T-helper 22 cell (primary cell): ENCODE measurements at places on chromosomes 3 and 15.

- no peak for DNase-seq
These were observed 54.1 kb upstream of the TIPARP start for GRCh38 chr3:156620260-156620659.

DNA sequence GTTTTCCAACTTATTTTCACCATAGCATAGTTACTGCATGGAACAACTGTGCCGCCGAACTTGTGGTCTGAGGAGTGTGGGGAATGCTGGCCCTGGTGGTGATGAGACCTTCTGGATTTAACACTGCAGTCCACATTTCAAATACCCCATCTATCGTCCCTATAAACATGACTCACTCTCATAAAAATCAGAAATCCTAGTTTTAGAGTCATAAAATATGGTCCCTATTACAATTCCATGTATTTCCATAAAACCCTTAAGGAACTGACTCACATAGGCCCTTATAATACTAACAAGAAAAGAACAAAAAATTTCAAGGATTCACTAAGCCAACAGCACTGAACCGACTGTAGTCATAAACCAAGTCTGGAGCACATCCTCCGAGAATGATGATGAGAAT, 147.2 kb downstream of the FOXP1 start:
- DNase-seq: no peak

- no peak for DNase-seq
These were observed 637.1 kb downstream of the MAGI1 start for GRCh38 chr3:65401359-65402305.

- no peak for DNase-seq
These were observed 194.0 kb downstream of the TNIK start for GRCh38 chr3:171266034-171266739.

DNA sequence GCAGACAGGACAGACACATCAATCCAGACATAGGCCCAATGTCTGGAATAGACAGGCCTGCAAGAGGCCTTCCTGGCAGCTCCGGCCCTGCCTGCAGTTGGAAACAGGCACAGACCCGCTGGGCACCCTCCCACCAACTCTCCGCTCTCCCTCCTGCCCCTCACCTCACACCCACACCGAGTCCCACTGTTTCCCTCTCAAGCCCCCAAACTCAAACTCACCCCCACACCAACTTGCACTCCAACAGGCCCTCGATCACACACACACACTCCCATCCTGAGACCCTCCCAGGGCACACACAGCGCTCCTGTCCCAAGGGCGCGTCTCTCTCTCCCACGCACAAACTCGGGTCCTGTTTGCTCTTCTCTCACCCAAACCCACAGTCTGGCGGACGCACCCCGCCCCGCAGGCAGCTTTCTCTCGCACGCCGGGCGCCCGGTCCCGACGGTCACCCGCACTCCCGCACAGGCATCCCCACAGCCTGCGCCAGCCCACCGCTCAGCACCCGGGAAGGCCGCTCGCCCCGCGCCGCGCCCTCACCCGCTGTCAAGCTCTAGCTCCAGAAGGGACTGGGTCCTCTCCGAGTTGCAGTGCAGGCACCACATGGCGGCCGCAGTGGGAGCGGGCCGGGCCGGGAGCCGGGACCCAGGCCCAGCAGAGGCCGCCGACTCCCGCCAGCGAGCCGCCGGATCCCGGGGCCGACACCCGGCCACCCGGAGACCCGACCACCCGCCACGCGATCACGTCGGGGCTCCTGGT, 106.2 kb downstream of the IQSEC1 start:
- DNase-seq: no peak

DNA sequence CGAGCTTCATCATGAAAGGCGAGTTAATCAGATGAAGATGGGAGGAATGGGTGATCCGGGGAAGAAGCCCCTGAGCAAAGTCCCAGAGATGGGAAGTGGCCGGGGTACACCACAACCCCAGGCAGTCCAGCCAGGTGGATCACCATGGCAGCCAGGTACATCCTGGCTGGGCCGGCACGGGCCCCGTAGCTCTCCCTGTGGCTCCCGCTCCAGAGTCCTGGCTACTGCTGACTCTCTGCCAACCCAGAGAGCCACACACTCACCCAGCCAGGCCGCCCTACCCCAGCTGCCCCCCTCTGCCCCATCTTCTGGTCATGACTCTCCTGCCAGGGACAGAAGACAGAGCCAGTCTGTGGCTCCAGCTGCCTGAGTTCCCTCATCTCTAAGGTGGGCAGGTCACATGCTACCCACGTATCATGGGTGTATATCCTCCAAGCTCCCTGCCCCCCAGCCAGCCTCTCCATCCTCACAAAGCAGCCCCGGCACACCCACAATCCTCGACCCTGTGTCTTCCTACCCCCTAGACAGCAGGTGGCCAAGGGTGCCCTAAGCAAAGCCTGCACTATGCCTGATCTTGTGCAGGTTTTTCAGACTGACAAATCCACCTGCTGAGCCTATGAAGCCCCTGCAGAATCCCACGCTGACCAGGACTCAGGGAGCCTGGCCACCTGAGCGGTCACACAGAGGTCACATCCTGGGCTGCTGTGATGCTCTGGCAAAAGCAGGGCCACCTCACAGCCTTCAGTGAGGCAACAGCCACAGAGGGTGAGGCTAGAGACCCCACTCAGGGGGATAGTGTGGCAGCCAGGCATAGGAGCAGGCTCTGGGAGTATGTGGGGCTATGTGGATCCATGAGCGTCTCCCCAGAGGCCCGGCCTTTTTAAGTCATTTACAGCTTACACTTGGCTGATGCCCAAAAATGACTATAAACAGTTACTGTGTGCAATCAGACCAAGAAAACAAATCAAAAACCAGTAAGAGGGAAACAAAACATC, 13.2 kb downstream of the XXYLT1 start:
- DNase-seq: no peak

GRCh38 chr3:169607949-169608348, 55.6 kb downstream of the MECOM start:
- DNase-seq: no peak

DNA sequence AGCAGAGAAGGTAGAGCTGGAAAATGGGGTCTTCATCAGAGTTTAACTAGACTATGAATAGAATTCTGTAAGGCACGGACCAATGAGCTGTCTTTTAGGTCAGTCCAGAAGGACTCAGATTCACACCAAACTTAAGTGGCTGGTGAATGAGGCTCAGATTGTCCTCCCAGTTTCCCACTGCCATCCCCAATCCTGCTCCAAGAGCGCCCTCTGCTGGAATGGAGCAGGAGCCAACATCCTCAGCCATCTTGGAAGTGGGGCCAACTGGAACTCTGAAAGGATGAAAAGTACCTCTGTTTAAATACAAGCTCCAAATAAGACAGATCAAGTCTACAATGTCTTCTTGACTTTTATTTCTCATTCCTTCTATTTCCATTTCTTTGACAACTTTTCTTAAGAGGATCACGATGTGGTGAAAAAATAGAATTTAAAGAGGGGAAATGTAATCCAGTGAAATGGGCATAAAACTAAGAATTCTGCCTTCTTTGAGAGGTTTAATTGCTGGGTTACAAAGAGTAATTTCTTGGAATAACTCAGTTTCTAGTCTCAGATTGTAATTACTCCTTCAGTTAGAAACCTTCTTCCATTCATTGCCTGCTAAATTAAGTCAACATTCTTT, 217.1 kb upstream of the TPRG1 start:
- peak; percentile 16 for DNase-seq

DNA sequence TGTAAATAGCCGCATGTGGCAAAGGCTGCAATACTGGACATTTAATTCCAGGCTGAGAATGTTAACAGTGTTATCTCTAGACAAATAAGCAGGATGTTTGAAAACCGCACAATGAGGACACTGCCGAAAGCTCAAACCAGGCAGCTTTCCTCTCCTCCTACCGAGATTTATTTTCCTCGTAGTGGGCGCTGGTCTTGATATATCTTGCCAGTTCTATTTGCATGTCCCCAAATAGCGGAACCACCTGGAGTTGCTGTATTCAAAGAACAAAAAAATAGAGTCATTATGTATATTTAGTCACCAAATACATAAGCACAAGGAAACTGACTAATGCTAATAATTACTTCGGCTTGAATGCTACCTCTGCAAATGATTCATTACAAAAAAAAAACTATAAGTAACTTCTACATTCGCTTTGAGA, 46.5 kb downstream of the CYFIP1 start:
- DNase-seq: no peak

- DNase-seq: no peak
These were observed 72.3 kb upstream of the EIF1B start for GRCh38 chr3:40237159-40237558.

DNA sequence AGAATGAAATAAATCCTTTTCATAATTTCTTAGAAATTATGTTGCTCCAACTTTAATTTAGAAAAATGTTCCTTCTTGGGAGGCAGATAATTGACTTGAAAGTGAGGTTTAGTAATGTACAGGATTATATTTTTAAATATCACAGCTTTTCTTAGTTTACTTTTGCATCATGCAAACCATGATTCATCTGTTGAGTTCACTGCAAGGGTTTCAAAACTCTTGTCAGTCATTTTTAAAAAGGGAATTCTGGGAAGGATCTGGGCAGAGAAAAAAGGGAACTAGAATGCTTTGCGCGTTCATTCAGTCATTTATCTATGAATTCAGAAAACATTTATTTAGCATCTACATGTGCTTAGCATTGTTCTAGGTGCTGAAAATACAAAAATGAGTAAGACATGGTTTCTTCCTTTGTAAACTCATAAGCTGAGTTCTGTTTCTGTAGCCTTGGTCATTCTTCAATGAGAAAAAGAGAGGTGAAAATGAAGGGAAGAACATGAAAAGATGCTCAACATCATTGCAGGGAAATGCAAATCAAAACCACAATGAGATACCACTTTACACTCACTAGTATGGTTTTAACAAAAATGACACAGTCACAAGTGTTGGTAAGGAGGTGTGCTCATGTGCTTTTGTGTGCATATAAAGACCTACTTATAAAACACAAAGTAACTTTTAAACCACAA, 209.1 kb downstream of the NR1D2 start:
- no peak for DNase-seq

DNA sequence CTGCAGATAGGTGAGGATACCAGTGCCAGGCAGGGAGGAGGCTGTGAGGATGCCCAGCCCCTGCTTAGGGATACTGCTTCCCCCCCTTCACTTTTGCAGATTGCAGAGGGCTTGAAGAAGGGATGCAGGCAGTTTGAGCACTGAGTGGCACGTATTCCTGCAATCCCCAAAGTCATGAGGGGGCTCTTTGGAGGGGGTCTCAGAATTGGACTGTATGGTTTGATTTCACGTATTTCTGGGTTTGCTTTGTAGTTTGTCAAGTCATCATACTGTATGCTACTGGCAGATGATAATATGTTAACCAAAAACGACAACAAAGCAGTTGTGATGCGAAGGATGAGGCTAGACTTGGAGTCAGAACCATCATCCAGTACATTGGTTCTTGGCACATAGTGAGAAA, 28.1 kb downstream of the CHST14 start:
- no peak for DNase-seq

DNA sequence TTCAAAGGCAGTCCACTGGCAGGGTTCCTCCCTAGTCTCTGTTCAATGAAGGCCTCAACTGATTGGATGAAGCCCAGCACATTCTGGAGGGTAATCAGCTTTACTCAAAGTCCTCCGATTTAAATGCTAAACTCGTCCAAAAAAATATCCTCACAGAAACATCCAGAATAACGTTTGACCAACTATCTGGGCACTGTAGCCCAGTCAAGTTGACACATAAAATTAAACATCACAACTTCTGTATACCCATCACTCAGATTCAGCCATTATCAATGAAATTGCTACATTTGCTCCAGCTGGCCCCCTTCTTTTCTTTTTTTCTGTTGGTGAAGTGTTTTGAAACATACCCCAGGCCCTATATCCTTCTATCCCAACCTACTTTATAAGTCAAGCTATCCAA, 64.5 kb upstream of the WNT5A start:
- no peak for DNase-seq

DNA sequence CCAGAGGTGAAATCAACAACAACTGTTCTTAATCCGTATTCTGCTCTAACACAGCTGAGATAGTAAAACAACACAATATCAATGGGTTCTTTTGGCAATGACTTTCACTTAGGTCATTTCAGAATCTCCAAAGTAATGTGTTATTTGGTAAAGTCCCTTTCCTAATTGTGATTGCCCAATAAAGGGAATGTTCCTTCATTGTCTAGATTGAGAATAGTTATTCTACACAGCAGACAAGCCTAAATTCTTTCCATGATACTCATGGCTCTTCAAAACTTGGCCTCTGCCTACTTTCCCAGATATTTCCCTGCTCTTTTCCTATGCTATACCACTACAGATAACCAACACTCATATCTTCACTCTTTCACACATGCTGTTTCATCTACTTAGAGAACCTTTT, 219.8 kb downstream of the FMN1 start:
- DNase-seq: no peak

DNA sequence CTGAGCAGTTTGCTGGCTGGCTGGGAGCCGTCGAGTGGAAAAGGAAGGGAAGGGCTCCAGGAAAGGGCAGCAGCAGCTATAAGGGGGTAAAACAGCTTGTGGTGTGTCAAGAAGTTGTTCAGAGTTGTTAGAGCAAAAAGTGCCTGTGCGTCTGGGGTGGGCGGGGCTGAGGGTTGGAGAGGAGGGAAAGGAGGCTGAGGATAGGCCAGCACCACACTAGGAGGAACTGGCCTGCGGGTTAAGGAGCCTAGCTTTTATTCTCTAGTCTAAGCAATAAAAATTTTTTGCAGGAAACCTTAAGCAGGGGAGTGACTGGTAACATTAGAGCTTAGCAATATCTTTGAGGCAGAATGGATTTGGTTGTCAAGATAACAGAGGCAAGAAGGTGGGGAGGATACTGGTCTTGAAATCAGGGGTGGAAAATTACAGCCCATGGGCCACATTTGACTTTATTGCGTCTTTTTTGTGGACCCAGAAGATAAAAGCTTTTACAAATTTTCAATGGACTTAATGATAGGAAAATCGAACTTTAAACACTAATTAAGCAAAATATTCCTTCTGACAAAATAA, 134.5 kb upstream of the AADACL2 start:
- DNase-seq: no peak

DNA sequence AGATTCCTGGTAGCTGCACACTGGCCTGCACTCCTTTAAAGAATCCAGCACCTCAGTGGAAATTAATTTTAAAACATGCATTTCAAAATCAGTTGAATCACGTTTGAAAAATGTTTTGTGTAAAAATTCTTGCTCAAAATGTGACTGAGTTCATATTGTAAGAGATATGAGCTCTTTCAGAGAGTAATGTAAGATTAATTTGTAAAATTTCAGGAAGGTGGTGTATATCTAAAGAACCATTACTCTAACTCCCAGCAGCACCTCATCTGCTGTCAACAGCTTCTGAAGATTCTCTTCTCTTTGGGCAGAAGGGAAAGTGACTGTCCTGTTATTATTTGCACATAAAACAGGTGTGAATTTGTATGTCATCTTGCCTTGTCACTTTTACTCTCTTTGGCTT, 97.5 kb upstream of the PLXNA1 start:
- no peak for DNase-seq

DNA sequence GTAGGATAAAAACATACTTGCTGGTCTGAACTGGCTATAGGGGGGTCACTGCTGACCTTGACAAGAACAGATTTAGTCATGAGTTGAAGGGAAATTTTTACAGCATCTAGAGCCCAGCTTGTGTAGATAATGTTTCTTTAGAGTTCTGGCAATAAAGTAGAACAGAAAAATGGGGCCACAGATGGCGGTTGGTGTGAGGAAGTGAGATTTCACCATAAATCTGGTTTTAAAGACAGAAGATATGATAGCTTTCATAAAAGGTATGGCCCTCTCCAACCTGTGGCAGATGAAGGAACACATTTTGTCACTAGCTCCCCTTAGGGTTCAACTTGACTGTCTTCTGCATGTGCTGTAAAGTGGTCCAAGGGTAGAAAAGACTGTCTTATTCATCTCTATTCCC, 24.3 kb upstream of the IMPDH2 start:
- DNase-seq: no peak

- DNase-seq: no peak
These were observed 36.4 kb downstream of the RFTN1 start for GRCh38 chr3:16477056-16477455.
